Activated naive CD8-positive, alpha-beta T cell treated with anti-CD3 and anti-CD28 coated beads, Interleukin-2, amount 10 ng/mL, durations not matched to agents 7 days and 5 days (primary cell): ENCODE measurements at places on chromosomes 12 and 14. TPM values are rescaled to one million over a fixed set of nuclear protein-coding genes. Genes with fewer than 3 reads are reported as not detected.

GRIP1 gene
- 1.8 TPM for total RNA-seq

DNA sequence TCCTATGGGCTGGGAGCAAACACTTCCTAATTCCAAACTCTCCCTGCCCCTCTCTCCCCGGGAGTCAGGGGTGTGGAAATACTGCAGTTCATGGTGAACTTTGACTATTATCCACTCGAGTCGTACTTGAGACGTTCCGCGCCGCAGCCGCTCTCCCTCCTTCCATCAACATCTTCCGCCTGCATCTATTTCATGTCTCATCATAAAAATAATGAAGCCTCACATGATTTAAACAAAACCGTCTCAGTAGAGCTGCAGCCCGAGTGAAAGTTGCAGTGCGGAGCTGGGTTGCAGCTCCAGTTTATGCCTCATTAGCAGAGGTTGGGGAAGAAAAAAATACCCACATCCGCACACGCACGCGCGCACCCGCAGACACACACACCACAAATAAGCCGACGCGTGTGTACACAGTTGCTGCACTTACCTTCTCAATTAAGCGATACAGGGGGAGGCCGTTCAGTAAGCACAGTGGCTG, 283 bp downstream of the LMO3 start:
- no peak for DNase-seq

DNA sequence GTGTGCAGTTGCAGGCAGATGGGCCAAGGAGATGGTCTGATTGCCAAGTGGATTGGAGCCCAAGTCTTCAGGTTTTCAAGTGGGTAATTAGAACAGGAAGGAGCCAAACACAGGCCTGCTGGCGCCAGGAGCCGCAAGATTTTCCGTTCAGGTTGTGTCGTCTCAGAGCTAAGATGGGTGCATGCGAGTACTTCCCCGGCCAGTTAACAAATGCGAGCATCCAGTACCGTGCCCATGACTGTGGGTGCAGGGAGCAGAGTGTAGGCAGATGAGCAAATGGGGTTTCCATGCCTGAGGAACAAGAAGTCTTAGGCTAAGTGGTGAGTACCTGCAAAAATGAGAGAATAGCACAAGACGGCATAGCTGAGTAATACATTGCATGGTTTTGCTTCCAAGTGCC, 90.5 kb downstream of the CHST11 start:
- DNase-seq = no peak

CLMN gene
- 3.7 TPM for total RNA-seq

AICDA gene
- total RNA-seq = not detected

DNA sequence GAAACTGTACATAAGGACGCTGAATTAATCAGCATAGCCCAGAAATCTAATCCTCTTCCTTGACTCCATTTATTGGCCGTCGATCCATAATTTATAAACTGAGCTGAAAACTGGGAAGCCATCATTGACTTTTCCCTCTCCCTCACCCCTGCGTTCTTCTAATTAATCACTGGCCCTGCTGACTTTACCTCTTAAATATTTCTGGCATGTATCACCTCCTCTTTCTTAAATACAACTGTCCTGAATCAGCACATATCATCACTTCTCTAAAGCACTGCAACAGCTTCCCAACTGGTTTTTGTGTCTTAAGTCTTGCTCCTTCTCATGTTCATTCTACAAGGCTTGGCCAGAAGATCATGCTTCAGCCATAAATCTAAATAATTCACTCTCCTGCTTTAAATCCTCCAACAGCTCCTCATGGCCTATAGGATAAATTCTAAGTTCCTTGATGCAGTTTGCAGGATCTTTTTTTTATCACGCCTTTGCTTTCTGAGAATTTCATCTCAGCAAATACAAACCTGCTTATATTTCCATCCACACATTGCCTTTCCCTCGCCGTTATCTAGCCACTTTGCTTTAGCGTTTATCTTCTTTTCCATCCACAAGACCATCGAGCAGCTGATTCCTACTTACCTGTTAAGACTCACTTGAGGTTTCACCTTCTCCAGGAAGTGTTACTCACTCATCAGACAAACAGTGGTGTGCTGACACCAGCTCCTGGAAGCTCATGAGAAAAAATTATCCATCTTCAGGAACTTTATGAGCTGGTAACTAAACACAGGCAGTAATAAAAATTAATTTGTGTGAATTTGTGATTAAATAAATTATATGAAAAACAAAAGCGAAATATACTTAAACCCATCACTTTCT, 295.6 kb upstream of the FLRT2 start:
- no peak for DNase-seq

CPNE6 gene
- 0.14 TPM for total RNA-seq

DNA sequence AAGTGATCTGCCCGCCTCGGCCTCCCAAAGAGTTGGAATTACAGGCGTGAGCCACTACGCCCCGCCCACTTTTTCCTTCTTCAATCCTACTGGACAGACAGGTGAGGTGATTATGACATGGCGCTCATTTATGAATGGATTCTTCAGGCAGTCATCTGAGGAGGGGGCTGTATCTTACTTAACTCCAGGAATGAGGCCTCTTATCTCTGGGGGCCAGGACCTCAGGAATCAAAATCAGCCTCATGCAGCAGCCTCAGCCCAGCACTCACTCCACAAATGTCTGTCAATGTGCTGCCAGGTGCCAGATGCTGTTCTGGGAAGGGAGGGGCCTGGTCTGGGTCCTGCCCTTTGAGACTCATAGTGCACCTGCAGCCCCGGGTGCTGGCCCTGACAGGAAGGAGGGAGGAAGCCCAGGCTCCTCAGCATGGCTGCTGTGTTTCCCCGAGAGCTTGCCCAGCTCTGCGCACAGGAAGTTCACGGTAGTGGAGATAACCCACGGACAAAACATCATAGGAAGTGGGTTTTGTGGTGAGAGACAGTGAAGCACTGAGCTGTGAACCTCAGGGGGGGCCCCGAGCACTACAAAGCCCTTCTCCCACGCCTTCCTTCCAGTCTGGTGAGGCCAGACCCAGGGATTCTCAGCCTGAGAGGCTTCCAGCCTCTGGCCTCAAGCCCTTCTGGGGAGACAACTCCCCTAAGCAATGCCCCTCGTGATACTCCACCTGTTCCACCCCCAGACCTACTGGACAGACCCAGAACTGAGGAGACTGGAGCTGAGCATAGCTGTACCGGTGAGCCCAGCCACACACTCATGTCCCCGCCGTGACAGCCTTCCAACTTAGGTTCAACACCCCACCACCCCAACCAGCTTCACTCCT, 22.3 kb downstream of the GALNT6 start:
- peak; percentile 82 for DNase-seq

DNA sequence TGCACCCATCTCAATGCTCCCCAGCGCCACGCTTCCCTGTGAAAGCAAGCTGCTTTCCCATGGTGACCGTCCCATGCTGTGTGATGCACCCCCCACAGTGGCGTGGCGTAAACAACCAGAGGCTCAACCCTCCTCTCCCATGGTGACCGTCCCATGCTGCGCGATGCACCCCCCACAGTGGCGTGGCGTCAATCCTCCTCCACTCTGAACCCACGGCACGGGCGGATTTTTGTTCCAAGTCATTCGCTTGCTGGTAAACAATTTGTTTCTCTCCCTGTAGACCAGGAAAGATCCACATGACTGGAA, 8.9 kb downstream of the STX2 start:
- DNase-seq = no peak

BIN2 gene
- total RNA-seq = 161 TPM

DNA sequence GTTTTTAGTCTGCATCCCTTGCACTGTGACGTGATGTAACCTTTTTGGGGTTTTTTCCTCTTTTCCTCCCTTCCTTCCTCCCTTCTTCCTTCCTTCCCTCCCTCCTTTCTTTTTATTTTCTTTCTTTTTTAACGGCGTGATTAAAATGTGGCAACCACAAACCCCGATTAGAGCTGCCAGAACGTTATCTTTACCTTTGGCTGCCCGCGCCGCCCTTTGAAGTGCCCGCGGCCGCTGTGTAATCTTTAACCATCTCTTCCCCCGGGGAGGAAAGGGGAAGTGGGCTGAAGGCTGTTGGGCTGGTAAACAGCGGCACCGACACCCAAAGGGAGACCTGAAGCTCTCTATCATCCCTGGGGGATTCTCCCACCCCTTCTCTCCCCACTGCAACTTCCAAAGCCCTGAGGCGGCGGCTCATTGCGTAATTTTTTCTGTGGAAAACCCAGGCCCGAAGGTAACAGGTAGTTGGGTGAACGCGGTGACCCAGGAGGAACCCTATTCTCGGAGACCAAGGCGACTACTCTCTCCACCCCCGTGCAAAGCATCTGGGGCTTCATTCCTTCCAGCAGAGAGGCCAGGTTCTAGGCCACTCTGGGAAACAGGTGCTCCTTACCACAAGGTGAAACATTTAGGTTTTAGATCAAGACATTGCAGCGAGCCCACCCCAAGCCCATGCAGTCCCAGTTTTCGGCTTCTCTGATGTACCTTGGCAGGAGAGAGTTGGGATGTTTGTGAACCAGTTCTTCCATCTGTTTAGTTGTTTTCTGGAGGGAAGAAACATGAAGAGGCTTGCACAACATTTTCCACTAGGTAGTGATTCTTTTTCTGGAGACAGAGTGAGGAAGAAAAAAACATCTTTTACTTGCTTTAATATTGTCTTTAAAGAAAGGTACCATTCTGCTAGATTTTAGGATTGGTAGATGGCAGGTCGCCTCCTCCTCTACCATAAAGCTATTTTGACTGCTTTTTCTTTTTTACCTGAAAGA, 1.5 kb downstream of the LGR5 start:
- DNase-seq = no peak

KRT5 gene
- not detected for total RNA-seq

- no peak for DNase-seq
Measured at GRCh38 chr14:96792003-96792402, 5.2 kb upstream of the VRK1 start.

GRCh38 chr12:4308334-4308950, 12.6 kb upstream of the TIGAR start:
- DNase-seq = no peak

DNA sequence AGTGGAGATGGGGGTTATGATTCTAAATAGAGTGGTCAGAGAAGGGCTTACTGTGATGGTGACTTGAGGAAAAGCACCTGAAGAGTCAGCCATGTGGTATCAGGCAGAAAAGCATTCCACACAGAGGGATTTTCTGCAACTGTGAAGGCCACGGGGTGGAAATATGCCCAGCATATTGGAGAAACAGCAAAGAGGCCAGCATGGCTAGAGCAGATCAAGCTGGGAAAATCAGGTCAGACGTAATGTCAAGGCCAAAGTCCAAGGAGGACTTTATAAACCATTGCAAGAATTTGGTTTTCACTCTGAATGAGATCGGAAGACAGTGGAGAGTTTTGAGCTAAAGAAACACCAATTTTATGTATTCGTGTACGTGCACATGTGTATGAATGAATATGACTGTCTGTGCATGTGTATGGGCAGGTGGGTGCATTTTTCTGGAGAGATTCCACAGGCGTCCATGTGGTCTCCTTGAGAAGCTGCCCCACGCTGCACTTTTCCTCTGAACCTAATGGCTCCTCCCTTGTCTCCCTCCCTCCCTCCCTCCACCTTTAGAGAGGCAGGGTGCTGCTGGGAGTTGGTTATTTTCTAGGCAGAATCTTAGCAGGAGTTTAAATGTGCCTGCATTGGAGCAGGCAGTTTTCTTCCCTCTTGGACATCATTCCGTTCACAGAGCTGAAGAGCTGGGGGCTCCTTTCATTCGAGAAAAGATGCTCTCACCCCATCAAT, 97.4 kb upstream of the PPP4R3A start:
- DNase-seq = no peak

KRT74 gene
- not detected for total RNA-seq

DNA sequence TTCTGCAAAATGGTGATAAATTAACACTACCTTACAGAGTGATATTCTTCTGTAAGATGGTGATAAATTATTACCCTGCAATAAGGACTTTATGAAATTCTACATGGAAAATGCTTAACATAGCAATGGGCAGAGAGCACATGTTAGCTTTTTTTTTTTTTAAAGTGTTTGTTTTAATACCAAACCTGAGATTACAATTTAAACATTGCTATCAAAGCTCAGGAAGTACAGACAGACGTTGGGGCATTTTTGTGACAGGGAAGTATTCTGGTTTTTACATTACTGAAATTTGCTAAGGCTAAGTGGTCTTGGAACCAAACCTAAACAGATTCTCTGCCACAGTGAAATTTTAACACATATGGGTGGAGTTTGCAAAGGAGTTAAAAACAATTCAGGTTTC, 133.1 kb downstream of the FGD4 start:
- no peak for DNase-seq

DNA sequence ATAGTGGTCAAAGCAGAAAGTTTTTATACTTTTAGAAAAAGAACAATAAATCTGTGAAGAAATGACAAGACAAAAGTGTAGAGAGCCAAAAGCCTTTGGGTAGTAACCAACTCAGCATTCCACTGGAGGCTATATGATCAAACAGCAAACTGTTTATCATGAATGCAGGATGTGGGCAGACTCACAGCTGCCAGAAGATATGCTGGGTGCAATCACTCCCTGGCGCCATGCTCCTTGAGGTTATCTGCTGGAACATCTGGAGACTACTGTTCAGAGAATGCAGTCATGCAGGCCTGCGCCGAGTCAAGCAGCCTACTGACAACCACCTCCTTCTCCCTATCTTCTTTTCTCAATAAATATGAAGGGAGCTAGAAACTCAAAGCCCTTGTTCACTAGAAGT, 49.0 kb upstream of the SLC8A3 start:
- no peak for DNase-seq

DNA sequence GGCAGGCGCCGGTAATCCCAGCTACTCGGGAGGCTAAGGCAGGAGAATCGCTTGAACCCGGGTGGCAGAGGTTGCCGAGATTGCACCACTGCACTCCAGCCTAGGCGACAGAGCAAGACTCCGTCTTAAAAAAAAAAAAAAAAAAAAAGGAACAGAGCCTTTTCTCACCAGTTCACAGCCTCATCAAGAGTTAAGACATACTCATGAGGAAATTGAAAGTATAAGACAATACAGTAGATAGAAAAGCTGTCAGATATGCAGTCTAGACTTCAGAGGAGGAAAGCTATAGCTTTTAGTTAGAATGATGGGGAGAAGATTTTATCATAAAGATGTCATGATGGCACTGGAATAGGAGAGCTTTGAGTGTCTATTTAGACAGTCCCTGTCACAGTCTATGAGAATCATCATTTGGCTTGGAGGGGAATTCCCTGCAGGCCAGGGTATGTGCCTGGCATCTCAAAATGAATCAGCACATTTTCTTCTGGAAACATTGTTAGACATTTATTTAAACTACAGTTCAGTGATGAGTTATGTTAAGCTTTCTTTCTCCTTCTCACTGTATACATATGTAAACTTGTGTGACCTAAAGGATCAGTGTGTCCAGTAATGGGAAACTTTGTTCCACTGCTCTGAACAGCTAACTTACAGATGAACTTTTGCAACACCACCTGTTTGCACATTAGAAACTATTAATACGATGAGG, 2.9 kb upstream of the RAB35 start:
- no peak for DNase-seq
